Tibial artery (tissue), 4 donors: ENCODE measurements at places on chromosomes 7 and 10.

GRCh38 chr7:112510001-112510742 lies 29.4 kb downstream of the LSMEM1 start:
- DNase-seq, result no peak

DNA sequence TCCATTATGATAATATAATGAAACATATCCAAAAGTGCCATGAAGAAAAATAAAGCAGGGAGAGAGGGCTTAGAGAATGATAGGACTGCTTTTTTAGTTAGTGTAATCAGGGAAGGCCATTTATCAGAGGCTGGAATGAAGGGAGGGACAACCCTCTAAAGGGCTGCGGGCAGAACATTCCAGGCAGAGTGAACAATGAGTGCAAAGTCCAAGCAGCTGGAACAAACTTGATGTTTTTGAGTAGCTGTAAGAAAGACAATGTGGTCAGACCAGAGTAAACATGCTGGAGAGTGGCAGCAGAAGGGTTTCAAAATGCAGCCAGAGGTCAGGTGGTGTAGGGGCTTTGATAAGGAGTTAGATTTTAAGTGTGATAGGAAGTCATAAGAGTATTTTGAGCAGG lies 65.6 kb upstream of the CCDC6 start:
- DNase-seq, result no peak

GRCh38 chr10:3119796-3120459 lies 52.6 kb downstream of the PFKP start:
- no peak for DNase-seq

DNA sequence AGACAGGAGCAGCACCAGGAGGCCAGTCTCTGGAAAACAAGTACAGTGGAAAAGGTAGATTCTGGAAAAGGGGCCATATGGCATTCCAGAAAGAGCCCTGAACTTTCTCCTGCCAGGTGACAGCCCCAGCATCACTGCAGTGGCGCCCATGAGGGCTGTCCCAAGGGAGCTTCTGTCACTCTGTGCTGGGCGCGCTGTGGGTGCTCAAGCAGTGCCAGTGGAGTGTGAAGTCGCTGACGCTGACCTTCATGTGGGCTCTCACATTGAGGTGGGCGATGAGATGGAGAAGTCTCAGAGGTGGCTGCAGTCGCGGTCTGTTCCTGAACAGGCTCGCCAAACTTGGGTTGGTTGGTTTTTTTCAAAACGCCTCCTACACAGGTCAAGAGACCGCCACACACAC lies 38.2 kb downstream of the FKBP6 start:
- no peak for DNase-seq

- DNase-seq, result no peak
These were observed 161.9 kb upstream of the PRR15 start for GRCh38 chr7:29401769-29402168.

GRCh38 chr7:15561835-15562234 lies at the start of gene AGMO:
Gene AGMO (minus strand): TSS chr7:15562015.
- peak; percentile 55 for DNase-seq

DNA sequence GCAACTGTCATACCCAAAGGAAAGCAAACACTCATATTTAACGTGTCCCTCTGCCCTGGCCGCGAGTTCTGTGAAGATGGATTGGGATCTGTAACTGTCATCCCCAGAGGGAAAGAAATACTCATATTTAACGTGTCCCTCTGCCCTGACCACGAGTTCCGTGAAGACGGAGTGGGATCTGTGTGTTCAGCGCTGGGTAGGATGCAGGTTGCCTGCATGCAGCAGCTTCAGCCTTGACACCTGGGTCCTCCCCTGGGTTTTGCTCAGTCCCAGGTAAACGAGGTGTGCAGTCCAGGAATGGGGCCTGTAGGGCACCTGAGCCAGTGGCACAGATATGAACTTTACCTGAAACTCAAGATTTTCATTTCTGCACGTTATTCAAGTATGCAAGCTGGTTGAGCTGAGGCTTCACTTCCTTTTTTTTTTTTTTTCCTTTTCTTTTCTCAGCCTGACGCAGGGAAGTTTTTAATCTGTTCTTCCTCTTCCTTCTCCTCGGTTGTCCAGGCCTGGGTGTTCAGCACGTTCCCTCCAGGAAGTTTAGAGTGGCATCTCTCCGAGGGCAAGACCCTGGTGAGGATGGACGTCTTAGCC lies 159.0 kb upstream of the SHH start:
- DNase-seq, result no peak

- DNase-seq, result no peak
These were observed 3.4 kb downstream of the NSUN6 start for GRCh38 chr10:18647945-18648344.

DNA sequence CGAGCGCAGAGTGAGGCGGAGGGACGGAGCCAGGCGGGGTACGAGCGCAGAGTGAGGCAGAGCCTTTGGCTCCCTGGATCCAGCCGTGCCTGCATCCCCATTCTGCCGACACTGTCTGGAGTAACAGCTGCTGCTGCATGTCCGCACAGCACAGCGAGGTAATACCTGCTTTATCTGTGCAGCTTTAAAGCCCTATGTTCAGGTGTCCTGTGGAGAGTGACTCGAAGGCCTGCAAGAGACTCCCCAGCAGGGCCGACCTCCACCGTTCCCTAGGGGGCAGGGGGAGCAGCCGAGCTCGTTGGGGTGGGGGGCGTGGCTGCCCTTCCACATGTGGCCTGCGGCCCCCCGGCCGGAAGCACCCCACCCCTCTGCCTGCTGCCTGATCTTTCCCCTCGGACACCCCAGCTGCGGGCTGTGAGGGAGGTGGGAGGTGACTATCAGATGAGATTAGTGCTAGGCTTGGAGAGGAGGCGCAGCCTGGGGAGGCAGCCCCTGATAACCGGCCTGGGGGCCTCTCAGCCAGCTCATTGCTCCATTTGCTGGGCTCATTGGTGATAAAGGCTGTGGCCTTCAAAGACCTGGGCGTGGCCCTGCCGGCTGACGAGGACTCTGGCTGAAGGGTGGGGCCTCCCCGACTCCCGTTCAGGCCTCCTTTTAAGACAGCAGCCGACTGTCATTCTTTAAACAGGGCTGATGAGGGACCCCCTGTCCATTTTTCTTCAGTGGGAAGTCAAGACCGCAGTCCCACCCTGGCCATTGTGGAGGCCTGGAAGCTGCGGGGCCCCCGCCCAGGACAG lies 8.0 kb downstream of the VENTX start:
- no peak for DNase-seq

- no peak for DNase-seq
These were observed 26.8 kb upstream of the DGKI start for GRCh38 chr7:137873524-137873923.

GRCh38 chr7:98203261-98203963 lies 7.8 kb upstream of the BHLHA15 start:
- DNase-seq, result no peak

DNA sequence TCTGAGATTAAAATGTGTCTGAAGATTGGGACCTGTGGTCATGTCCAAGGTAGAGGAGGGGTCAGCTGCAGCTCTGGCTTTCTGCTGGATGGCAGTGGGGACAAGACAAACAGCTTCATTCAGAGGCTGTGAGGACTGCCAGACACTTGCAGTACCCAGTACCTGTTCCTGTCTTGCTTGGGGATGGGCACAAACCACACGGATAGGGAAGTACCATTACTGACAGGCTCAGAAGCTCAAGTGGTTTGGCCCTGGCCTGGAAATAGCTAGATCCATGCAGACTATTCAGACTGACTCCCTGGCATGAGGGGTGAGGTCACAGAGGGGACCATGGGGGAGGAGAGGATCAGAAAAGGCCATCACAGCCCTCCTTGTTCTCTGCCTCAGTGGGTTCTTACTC lies 56.0 kb upstream of the COMTD1 start:
- DNase-seq, result no peak

- DNase-seq, result no peak
These were observed 23.3 kb downstream of the PLCE1 start for GRCh38 chr10:94016727-94017714.

DNA sequence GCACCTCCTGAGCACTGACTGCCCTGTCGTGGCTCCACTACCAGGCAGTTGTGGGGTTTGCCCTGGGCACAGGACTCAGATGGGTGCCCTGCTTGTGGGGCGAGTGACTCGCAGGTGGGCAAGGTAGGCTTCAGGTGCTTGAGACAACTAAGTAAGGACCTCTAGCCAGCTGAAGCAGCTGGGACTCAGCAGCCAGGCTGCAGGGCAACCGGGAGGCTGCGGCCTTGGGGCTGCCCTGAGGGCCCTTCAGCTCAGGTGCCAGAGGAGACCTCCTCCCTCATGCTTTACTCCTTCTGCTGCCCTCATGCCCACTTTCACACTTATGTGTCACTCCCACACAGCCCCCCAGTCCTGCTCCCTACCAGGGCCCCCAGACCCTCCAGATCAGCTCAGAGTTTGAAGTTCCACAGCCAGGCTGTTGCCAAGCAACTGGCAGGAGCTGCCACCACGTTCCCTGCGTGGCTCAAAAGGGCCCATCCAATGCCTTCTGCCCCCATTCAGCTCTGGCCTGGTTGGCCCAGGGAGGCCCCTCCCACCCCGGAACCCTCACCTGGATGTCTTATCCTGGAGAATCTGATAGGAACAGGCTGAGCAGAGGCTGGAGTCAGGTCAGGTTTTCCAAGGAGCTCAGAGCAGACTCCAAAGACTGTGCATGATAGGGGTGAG lies 10.0 kb downstream of the TLX1 start:
- DNase-seq, result no peak
